ENCODE measurements at places on chromosomes 3 and 15. TPM values are rescaled to one million over a fixed set of nuclear protein-coding genes. Genes with fewer than 3 reads are reported as not detected.
A peak's percentile ranks its signal among the peaks of the same experiment; 100 is the strongest.

GRCh38 chr3:119145500-119146167 lies at the start of gene TEX55:
TEX55 (plus strand) TSS chr3:119146165; CDS start chr3:119146190, 25 bp downstream.
- DNase-seq, result peak; percentile 87

DNA sequence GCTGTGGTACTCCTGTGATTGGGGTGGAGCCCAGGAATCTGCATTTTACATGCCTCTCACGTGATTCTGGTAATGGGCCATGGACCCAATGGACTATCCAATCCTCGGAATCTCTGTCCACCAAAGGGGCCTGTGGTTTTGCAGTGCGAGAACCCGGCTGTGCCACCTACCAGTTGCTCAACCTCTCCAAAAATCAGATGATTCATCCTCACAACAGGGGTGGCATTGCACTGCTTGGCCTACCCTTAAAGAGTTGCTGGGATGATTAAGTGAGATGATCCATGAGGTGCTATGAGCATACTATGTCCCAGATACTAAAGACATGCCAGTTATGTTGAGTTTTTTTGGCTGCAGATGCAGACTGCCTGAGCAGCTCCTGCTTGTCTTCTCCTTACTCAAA lies 5.1 kb downstream of the ANP32A start:
- DNase-seq, result peak; percentile 30

LMOD3 gene
- not detected for total RNA-seq

C2CD4A gene
- 0.11 TPM for total RNA-seq

GRCh38 chr3:127711896-127712295 lies 39.1 kb downstream of the ABTB1 start:
- DNase-seq, result no peak

DNA sequence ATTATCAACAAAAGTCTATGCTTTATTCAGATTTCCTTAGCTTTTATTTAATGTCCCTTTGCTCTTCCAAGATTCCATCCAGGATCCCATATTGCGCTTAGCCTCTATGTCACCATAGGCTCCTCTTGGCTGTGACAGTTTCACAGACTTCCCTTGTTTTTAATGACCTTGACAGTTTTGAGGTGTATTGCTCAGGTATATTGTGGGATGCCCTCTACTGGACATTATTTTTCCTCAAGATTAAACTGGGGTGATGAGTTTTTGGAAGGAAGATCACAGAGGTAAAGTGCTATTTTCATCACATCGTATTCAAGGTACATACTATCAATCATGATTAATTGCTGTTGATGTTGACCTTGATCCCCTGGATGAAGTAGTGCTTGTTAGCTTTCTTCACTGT lies 99.1 kb upstream of the SMAD3 start:
- DNase-seq, result peak; percentile 31

GPR15 gene
- total RNA-seq, result not detected

GRCh38 chr3:10263646-10264363 lies 15.5 kb downstream of the TATDN2 start:
- DNase-seq, result peak; percentile 56

TMEM44 gene
- 16.6 TPM for total RNA-seq

GRCh38 chr15:99412082-99412481 lies 153.7 kb upstream of the MEF2A start:
- DNase-seq, result no peak

GRCh38 chr3:140922634-140923033 lies 19.0 kb upstream of the SLC25A36 start:
- DNase-seq, result peak; percentile 39

UBA7 gene
- 3.6 TPM for total RNA-seq

FAM227B gene
- 0.98 TPM for total RNA-seq

PPP1R14D gene
- total RNA-seq, result 0.33 TPM

DNA sequence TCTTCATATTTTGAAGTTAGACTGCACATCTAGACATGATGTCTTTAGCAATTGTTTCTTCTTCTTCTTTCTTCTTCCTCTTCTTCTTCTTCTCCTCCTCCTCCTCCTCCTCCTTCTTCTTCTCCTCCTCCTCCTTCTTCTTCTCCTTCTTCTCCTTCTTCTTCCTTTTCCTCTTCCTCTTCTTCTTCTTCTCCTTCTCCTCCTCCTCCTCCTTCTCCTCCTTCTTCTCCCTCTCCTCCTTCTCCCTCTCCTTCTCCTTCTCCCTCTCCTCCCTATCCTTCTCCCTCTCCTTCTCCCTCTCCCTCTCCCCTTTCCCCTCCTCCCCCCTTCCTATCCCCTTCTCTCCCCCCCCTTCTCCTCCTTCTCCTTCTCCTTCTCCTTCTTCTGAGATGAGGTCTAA lies 21.9 kb downstream of the TCF12 start:
- no peak for DNase-seq

DNA sequence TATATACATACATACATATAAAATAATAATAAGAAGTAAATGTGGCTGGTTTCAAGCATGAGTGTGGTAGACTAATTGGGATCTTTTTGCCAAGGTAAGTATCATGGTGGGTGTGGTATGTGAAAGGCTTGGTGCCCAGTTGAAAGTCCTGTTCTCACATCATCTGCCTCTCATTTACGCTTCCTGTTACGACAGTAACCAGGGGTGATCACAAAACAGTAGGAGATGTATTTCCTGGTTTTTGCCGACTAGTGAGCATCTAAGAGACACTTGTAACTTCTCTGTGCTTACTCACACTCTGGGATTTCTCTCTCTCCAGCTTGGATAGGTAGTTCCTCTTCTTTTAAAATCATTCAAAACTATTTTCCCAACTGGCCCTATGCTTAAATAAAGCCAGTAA lies 1028.3 kb upstream of the NR2F2 start:
- no peak for DNase-seq

- peak; percentile 6 for DNase-seq
Observed at GRCh38 chr15:72751751-72752455, 31.7 kb downstream of the ADPGK start.

EXD1 gene
- not detected for total RNA-seq

DNA sequence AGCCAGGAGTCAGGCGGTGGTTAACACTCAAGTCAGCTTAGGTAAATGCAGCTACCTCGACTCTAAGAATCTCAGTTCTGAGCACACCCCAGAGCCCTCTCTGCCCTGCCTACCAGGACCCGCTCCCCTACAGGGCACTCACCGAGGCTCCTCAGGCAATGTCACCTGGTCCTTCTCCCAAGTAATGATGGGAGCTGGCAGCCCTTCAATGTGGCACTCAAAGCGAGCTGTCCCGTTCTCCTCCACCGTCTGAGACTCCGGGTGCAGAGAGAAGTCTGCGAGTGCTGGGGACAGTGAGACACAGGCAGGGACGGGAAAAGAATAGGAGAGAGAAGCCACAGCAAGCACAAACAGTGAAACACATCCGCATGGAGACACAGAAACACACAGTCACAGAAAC lies 12.7 kb downstream of the IGDCC4 start:
- no peak for DNase-seq

GRCh38 chr15:40346579-40347558 lies 4.0 kb upstream of the PHGR1 start:
- no peak for DNase-seq

- no peak for DNase-seq
Observed at GRCh38 chr15:64247535-64247905, 84.7 kb upstream of the PPIB start.

GRCh38 chr3:153252963-153253362 lies 90.9 kb downstream of the RAP2B start:
- peak; percentile 93 for DNase-seq

SLC22A14 gene
- total RNA-seq, result not detected

DNA sequence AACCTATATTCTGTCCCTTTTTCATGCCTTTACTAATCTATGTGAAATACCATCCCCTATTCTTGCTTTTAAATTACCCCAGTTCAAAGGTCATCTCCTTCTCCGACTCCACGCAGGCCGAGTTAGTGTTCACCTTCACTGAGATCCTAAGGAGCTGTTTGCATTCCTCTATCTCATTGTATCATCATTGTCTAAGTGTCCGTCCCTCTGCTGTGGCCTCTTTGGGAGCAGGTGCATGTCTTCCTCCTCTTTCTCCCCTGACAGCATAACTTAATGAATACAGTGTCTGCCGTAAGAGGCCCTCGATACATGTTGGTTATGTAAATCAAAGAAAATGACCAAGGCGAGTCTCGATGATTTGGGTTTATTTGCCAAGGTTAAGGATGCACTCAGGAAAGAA lies 4.9 kb upstream of the PPP1R2 start:
- DNase-seq, result no peak

CFAP44 gene
- 9.0 TPM for total RNA-seq

- DNase-seq, result no peak
Observed at GRCh38 chr15:57665939-57666338, 40.6 kb upstream of the POLR2M start.

- no peak for DNase-seq
Observed at GRCh38 chr15:74315626-74316025, 51.8 kb downstream of the CYP11A1 start.
